Stimulated activated CD4-positive, alpha-beta T cell treated with anti-CD3 and anti-CD28 coated beads, Interleukin-4, amount 100 ng/mL, for 4 hours (primary cell): ENCODE measurements at places on chromosomes 1 and 21.

DNA sequence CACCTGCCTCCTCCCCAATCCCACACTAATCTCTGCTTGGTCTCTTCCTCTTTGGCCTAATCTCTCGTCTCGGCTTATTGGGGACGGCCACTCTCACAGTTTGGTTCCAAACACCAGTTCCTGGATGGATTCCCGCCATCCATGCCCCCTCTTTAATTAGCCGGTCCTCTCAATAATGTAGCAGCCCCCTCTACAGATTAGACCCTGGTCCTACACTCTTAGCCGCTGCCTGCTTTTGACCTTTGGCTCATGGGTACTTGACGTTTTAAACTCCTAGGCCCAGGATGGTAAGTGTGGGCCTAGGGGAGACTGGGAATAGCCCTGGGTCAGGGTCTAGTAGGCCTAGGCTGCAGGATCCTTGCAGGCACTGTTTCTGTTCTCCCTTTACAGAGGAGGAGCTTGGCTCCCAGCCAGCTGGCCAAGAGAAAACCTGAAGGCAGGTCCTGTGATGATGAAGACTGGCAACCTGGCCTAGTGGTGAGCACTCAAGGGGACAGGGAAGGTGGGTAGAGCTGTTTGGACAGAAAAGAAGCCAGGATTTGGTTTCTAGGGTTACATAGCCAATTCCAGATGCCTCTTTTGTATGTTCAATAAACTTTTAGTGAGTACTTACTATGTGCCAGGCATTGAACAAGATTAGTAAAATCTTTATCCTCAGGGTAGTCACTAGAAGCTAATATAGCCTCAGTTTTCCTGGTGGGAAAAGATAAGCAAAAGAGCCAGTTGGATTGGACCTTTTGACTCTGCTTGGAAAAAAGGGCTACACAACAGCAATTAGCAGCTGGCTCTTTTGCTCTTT, 758 bp downstream of the RAD54L start:
- no peak for DNase-seq

- DNase-seq: peak; percentile 81
Observed at GRCh38 chr1:160193091-160193819, 2.9 kb downstream of the CASQ1 start.

GRCh38 chr1:167276969-167277368, 56.3 kb downstream of the POU2F1 start:
- no peak for DNase-seq

DNA sequence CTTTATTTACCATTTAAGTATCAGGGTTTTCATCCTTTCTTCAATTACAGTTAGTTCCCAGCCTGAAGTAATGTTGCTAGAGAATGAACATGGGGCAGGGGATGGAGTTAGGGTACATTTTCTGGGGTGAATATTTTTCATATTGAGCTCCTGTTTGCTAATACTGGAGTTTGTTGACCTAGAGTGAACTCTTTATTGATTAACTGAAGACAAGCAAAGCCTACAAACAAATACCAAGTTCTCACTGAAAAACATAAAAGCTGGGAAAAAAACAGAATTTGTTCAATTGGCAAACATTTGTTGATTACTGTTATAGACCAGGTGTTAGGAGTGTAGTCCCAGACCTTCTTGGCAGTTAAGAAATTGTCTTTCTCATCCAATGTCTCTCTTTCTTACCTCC, 28.2 kb upstream of the PIGV start:
- DNase-seq: no peak

DNA sequence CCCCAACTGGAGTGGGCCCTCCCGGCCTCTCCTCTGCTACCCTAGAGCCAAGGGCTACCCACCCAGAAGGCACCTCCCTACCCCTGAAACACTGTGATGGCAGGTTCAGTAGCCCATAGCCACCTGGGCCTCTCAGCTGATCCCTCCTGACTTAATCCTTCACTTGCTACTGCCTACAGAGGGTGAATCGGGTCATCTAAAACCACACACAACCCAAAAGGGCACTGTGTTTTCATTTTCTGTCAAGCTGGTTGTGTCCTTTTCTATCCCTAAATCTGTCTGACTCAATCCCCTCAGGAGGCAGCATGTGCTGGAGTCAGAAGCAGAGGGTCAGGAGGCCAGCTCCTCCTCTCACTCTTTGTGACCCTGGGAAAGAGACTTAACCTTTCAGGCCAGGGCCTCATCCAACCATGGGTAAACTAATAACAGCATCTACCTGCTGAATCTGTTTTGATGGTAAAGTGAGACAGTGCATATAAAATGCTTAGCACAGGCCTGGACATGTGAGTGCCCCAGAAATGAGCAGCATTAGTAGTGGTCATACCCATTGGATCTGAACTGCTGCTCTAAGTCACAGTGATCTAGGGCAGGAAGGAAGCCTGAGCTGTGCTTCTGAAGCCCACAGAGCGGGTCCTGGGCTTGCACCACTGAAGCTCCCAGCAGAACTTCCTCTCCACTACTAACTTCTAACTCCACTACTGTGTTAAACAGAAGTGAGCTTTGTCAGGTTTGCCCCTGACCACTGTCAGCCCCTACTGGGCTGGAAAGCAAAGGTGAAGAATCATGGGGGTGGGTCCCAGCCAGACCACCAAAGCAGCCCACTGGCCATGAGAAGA, 11.0 kb downstream of the PMVK start:
- DNase-seq: no peak
